ENCODE measurements at places on chromosomes 12 and 14. TPM values are rescaled to one million over a fixed set of nuclear protein-coding genes. Genes with fewer than 3 reads are reported as not detected.

- DNase-seq, result no peak
Measured at GRCh38 chr12:121191151-121191550, 18.8 kb upstream of the P2RX4 start.

DNA sequence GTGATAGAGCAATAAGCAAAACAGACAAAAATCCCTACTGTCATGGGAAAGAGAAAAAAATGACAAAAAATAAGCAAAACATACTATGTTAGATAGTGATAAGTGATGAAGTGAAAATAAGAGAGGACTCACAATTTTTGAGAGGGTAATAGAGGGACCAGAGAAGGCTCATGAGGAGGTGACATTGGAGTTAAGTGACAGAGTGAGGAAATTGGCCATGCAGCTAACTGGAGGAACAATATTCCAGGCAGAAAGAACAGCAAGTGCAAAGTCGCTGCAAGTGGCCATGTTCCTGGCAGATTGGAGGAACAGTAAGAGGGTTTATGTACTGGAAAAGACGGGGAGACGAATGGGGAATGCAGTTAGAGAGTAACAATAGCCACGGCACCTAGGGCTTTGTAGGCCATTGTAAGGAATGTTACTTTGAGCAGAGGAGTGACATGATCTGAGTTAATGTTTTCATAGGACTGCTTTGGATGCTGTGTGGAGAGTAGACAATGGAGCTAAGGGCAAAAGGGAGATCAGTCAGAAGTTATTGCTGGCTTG lies 1.4 kb upstream of the SAV1 start:
- no peak for DNase-seq

DNA sequence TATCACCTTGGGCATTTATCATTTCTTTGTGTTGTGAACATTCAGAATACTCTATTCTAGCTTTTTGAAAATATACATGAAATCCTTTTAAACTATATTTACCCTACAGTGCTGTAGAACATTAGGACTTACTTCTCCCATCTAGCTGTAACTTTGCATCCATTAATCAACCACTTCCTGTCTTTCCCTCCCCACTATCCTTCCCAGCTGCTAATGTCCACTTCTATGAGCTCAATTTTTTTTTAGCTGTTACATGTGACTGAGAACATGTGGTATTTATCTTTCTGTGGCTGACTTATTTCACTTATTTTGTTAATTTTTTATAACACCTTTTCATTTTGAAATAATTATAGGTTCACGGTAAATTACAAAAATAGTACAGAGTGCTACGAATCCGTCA lies 136.0 kb downstream of the LMNTD1 start:
- no peak for DNase-seq

DNA sequence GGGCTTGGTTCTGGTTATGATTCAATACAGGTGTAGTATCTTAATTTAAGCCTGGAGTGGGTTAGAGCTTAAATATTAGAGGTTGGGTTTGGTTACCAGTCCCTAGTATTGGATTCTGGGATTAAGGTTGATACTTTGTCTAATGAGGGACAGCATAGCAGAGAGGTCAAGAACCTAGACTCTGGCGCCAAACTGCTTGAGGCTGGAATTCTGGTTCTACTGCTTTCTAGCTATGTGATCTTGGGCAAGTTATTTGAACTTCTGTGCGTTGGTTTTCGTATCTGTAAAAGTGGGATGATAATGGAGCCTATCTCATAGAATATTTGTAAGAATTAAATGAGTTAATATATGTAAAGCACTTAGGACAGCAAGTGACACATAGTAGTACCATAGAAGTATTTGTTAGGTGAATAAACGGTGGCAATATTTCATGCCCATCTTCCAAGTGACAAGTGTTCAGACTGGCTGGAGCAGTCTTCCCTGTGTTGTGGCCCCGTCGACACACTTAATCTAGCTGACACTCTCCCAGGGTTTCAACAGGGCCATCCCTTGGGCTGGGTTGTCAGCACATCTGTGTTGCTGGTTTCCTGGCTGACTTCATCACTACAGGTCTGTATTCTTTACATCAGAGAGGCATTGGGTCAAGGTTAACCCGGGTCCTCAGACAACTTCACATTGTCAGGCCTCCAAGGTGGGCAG lies 3.0 kb downstream of the ENDOU start:
- DNase-seq, result no peak

- DNase-seq, result no peak
Measured at GRCh38 chr12:75818863-75819262, 212.7 kb downstream of the PHLDA1 start.

DNA sequence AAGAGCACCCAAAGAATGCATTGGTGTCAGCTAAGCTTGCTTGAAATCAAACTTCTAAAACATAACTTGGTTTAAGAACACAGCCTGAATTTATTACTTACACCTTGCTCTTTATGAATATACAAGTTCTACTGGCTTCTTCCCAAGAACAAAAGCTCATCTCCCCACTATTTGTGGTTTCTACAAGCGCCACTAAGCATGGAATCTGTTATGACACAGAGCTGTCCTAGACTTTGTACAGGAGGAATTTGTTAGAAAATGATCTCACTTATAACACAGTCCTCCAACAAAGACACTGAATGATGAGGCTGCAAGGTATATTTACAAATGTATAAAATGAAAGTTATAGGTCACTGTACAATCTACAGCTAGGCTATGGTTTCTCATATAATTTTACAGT lies 452.1 kb downstream of the BCAT1 start:
- no peak for DNase-seq

DNA sequence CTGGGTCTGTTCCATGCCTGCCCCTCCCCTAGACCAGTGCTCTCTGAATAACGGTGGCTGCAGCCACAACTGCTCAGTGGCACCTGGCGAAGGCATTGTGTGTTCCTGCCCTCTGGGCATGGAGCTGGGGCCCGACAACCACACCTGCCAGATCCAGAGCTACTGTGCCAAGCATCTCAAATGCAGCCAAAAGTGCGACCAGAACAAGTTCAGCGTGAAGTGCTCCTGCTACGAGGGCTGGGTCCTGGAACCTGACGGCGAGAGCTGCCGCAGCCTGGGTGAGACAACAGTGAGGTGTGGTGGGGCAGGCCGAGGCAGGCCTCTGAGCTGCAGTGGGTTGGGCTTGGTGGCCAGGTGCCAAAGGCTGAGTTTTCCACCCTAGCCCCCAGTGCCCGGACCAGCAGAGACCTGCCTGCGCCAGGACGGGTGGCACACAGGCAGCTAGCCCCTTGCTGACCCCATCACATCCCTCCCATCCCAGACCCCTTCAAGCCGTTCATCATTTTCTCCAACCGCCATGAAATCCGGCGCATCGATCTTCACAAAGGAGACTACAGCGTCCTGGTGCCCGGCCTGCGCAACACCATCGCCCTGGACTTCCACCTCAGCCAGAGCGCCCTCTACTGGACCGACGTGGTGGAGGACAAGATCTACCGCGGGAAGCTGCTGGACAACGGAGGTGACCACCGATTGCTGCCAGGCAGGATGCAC lies 28.2 kb upstream of the LRP1-AS start:
- peak; percentile 88 for DNase-seq

DNA sequence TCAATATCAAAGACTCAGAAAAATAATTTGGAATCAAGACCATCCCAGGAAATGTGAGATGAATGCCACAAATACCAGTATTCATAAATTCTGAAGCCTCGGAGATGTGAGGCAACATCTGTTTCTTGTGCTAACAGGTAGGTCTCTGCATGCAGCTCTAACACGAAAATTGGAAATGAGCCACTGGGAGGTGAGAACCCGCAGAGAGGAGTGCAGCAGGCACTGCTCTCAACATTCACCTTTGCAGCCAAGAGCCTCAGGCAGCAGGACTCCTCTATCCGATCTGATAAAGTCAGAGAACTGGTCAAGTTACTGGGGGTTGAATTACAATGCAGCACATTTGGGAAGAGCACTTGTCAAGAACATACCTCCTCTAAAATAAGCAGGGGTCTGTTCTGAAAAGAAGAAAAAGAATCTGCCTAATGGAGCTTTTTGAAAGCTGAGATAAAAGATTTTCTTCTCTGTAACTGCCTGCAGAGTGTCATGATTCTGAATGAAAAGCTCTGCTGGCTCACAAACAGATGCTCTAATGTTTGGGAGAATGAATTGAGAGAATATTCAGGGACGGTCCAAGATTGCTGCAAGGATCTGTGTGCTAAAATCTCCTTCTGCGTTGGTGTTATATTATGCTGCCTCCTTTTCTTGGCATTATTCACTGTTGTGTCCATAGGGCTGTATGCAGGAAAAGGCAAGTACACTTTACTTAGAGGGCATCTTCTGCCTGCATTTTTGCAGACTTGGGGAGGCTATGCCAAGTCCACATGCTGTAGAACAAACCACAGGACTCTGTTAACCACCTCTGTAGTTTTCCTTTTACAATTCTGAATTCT lies 209.6 kb upstream of the KRR1 start:
- DNase-seq, result peak; percentile 61

GRCh38 chr12:122875590-122876220 lies 20.2 kb downstream of the VPS37B start:
- DNase-seq, result no peak

DNA sequence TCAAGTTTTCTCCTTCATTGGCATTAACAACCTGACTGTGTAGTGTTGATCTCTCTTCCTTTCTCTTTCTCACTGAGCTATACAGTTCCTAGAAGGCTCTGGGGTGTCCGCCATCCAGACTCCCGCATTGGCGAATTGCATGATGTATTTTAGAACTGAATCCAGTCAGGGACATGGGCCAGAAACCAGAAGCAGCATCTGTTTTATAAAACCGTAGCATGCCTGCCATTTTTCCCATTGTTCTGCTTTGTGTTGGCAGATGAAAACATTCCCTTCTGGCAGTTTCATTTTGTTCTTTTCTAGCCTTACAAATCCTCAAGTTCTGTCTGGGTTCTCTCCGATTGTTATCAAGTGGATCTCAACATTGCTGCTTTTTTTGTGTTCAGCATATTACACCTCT lies 268.3 kb upstream of the SEL1L start:
- DNase-seq, result no peak

GRCh38 chr12:106309671-106310505 lies 7.4 kb downstream of the TCP11L2 start:
- DNase-seq, result no peak

DNA sequence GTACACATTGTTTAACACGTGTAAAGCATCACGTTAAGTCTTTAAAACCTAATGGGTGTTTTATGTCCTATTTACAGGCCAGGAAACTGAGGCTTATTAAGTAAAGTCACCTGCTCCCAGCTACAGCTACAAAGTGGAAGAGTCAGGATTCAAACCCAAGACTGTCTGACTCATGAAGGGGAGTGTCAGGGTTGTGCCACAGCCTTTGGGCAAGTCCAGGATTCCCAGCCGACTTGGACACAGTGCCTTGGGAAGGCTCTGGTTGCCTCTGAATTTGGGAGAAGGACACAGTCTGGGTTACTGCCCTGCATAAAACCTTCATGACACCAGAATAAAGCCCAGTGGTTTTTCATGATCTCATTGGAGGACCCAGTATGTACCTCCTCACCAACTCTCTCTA lies 7.3 kb downstream of the RNU4-2 start:
- no peak for DNase-seq

DNA sequence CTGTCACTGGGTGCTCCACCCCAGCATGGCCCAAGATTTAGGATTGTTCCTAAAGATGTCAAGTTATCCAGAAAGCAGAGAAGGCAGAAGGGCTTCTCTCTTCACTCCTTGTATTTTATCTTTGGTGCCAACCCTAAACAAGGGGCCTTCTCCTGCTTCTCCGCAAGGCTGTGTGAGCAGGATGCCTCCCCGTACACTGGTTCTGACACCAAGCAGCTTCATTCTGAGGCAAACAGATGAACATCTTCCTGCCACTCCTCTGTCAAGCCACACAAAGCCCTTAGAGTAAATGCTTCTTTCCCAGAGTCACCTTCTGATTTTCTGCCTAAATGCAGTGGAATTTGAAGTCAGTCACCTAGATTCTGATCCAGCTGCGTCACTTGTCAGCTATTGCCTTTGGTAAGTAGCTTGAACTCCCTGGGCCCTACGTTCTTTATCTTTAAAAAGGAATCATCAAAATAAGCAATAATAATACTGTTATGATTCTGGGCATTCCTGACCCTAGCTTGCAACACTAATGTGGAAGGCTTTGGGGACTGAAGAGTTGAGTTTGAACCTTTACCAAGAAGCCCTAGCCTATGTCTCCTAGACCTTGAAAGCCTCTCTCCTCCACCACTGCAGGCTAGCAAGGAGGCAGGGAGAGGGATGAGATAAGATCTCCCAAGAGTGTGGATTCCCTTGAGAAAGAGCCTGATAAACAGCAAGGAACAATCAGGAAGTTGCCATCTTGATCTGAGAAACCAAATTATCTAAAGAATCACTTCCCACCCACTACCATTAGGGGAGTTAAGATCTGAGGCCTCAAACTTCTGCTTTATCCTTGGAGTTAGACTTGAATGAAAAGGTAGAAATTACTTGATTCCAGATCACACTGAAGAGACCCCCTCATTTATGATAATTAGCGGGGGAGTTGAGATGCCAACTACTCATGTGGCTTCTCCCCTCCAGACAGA lies 5.7 kb downstream of the KRT73 start:
- no peak for DNase-seq

GRCh38 chr12:24416423-24417109 lies 467.1 kb upstream of the SOX5 start:
- DNase-seq, result no peak

GRCh38 chr12:51865757-51866270 lies 17.3 kb upstream of the FIGNL2 start:
- DNase-seq, result no peak

DNA sequence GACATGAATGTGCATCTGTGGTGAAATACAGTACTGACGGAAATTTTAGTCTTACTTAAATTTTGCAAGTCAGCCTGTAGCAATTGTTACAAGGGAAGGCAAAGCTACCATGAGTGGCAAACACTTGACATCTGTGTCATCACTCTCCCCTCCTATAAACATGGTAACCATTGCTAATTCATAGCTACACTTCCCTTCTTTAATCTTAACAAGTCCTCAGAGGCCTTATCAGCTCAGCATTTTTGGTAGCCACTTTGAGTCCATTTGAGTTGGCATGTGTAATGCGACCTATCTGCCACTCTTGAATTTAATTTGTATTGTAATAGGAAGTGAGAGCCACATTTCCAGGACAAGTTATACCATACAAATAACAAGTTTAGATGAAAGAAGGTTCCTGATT lies 218.1 kb downstream of the RMST start:
- no peak for DNase-seq

GRCh38 chr14:100285021-100285912 lies 21.0 kb downstream of the SLC25A29 start:
- DNase-seq, result peak; percentile 63

GRCh38 chr14:85565862-85566296 lies 35.9 kb downstream of the FLRT2 start:
- DNase-seq, result no peak

DNA sequence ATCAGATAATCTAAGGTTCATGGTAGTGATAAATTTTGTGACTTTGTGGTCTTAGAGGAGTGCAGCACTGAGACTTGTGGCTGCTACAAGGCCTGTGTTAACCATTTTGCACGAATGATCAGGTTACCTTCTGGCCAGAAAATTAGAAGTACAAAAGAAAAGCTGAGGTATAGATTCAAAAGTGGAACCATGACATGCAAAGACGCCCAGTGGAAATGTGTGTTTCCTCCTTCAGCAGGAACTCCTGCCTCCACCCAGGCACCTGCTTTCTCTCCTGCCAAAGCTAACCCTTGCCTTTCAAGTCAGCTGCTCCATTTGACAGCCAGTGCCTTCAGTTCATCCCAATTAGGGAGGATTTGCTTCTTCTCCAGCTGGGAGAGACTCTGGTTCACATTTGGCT lies 10.1 kb downstream of the PDE6H start:
- DNase-seq, result no peak

Gene ABCB9
- 0.96 TPM for total RNA-seq

Gene DCAF5
- total RNA-seq, result 45.0 TPM

Gene LALBA
- not detected for total RNA-seq

Gene CCDC38
- not detected for total RNA-seq

Gene DPY19L2
- 8.2 TPM for total RNA-seq

Gene TSHR
- 0.48 TPM for total RNA-seq

Gene DEGS2
- 12.0 TPM for total RNA-seq

Gene TSPAN11
- 0.48 TPM for total RNA-seq

Gene TPPP2
- total RNA-seq, result 0.15 TPM

Gene NKX2-1
- total RNA-seq, result not detected
